CD4-positive, alpha-beta memory T cell (primary cell): ENCODE measurements at places on chromosomes 3 and 15. TPM values are rescaled to one million over a fixed set of nuclear protein-coding genes. Genes with fewer than 3 reads are reported as not detected.

Gene UNC45A
- 72.3 TPM for total RNA-seq

Gene NR1I2
- total RNA-seq = 0.39 TPM

Gene AMT
- total RNA-seq = 7.6 TPM

Gene C3orf80
- total RNA-seq = not detected

Gene CLDN18
- total RNA-seq = not detected

Gene CPNE4
- total RNA-seq = not detected

Gene LYSMD2
- 33.0 TPM for total RNA-seq
